ENCODE measurements at places on chromosomes 2 and 18.

DNA sequence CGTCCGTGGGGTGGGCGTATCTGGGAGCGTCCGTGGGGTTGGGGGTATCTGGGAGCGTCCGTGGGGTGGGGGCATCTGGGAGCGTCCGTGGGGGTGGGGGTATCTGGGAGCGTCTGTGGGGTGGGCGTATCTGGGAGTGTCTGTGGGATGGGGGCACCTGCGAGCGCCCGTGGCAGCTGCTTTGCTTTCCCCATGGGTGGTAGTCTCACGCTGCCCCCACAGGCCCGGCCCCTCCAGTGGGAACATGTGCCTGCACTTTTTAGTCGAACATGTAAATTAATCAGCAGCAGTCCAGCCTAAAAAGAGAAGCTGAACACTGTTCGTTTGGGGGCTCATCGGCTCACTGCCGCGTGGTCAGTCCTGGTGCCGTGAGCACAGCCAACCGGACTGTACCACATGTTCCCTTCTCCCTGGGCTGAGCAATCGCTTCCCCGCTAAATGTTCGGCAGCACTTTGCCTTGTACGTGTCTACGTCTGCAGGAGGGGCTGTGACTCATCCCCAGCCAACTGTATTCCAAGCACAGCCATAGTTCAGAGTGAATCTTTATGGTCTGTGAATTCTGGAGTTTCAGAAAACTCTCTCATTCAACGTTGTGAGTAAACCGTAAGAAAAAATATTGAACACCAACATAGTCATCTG lies 271.5 kb downstream of the AGAP1 start:
- DNase-seq, result no peak

- no peak for DNase-seq
These were observed 106.0 kb downstream of the ZNF236 start for GRCh38 chr18:76928179-76928868.

GRCh38 chr2:47724221-47724981 lies 58.5 kb upstream of the MSH6 start:
- no peak for DNase-seq

GRCh38 chr18:48608581-48608980 lies 69.8 kb downstream of the CTIF start:
- DNase-seq, result no peak
